ENCODE measurements at places on chromosomes 6 and 20. TPM values are rescaled to one million over a fixed set of nuclear protein-coding genes. Genes with fewer than 3 reads are reported as not detected.

SLC52A3 gene
- not detected for total RNA-seq

HCK gene
- total RNA-seq: 0.13 TPM

HTR1E gene
- total RNA-seq: not detected

SLC26A8 gene
- not detected for total RNA-seq

GPR6 gene
- total RNA-seq: not detected

TOX2 gene
- total RNA-seq: 0.87 TPM

AAR2 gene
- 47.8 TPM for total RNA-seq

NKX2-2 gene
- total RNA-seq: not detected

TMEM14C gene
- total RNA-seq: 47.2 TPM

ECT2L gene
- total RNA-seq: not detected

EFCAB8 gene
- total RNA-seq: 0.40 TPM

TREML2 gene
- 0.82 TPM for total RNA-seq

PACSIN1 gene
- total RNA-seq: not detected

SAMD10 gene
- 17.4 TPM for total RNA-seq

DDX27 gene
- 93.1 TPM for total RNA-seq

TCF15 gene
- total RNA-seq: not detected

PLAGL2 gene
- 173 TPM for total RNA-seq

HMGCLL1 gene
- total RNA-seq: not detected

FOXQ1 gene
- not detected for total RNA-seq

FOXS1 gene
- not detected for total RNA-seq

PERP gene
- 1.0 TPM for total RNA-seq

XKR7 gene
- total RNA-seq: not detected

ZFP57 gene
- not detected for total RNA-seq

TNFRSF21 gene
- total RNA-seq: 4.9 TPM

NR2E1 gene
- total RNA-seq: not detected

RHAG gene
- total RNA-seq: 0.22 TPM

APOM gene
- total RNA-seq: 1.8 TPM

HLA-DRB5 gene
- total RNA-seq: 6.0 TPM

C20orf204 gene
- 2.6 TPM for total RNA-seq

MATN4 gene
- not detected for total RNA-seq

CENPQ gene
- 12.4 TPM for total RNA-seq

CYP21A2 gene
- 0.74 TPM for total RNA-seq

All from activated T-cell treated with anti-CD3 and anti-CD28 coated beads, Interleukin-2, amount 50 U/mL, for 4 hours (primary cell).